NCI-H69 (cell line): ENCODE measurements at places on chromosomes 1 and 21.

DNA sequence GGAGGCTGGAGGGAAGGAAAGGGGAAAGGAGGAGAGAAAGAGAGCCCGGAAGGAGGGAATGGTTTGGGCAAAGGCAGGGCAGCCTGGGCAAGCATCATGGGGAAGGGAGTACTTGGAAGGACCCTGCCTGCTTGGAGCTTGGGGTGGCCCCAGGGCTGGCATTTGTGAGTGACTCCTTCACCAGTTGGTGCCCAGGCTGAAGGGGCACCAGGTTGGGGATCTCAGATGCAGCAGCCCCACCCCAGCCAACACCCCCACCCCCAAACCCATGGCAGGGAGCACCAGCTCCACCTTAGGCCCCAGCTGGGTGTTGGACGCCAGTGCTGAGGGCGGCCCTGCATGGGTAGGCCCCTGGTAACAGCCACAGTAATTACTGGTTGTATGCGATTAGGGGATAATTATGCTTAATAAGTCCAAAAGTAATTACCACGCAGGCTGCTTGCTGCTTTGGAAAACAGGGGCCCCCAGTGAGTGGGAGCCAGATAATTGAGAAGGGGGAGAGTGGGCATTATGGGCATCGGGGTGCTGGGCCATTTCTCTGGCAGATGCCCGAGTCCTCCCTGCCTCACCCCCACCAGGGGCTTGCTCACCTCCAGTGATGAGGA, 78.3 kb downstream of the VWA5B1 start:
- peak; percentile 86 for DNase-seq

- DNase-seq = peak; percentile 68
These were observed 1.5 kb downstream of the ITSN1 start for GRCh38 chr21:33643658-33644311.

- no peak for DNase-seq
These were observed 607.3 kb downstream of the NCAM2 start for GRCh38 chr21:21605521-21605920.

DNA sequence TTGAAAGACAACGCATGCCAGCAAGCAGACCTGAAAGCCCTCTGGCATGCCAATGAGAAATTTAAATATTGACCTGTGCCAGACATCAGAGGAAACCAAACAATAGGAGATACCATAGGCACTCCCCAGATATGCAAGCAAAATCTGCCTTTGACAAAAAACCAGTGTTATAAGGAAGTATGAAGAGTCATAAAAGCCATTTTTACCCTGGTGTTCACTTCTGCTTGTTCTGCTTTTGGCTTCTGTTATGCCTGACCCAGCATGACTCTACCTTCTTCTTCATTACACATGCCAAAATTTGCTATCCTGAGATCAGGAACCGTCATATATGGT, 26.4 kb downstream of the NPHS2 start:
- no peak for DNase-seq

GRCh38 chr1:59146056-59146455, 150.8 kb upstream of the FGGY start:
- DNase-seq = no peak

GRCh38 chr21:34878501-34878900, 170.6 kb downstream of the RUNX1 start:
- DNase-seq = peak; percentile 26

- DNase-seq = peak; percentile 60
These were observed 496.9 kb downstream of the NEGR1 start for GRCh38 chr1:71785450-71785849.

GRCh38 chr21:44911384-44912157, 9.1 kb downstream of the ITGB2 start:
- DNase-seq = peak; percentile 95

DNA sequence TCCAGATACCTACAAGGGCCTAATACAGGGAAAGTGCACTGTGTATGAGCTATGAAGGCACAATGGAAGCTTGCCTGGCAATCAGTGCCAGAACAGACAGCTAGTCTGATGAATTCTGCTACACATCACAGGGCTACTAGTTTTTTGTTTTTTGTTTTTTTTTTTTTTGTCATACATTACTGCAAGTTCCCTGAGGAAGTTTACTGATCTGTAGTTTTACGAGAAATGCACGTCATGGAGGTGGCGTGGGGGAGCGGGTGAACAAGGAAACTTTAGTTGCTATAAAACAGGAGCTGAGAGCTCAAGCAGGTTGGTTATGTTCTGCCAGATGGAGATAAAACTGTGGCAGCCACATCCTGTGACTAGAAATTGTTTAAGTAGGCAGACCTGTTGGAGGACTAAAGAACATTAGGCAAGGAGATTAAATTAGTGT, 17.7 kb downstream of the PTPRC start:
- peak; percentile 58 for DNase-seq

- no peak for DNase-seq
These were observed 110.8 kb upstream of the RUNX1 start for GRCh38 chr21:35159881-35160280.

DNA sequence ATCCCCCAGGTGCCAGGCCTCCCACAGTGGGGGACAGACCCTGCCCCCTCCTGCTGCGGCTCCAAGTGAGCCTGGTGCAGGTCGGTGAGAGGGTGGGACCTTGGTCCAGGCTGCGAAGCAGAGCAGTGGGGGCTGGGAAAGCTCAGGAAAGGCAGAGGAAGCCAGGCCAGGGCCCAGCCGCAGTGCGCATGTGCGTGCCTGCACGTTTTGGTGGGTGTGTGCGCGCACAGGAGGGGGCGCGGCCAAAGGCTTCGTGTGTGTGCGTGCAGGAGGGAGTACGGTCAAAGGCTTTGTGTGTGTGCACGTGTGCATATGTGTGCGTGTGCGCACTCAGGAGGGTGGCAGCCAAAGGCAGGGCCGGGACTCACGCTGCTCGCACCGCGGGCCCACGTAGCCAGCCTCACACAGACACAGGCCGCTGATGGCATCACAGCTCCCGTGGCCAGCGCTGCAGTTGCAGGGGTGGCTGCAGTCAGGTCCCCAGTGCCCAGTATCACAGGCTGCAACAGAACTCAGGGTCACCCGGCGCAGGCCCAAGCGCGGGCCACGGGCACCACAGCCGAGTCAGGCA, 45.9 kb downstream of the ARHGEF16 start:
- DNase-seq = no peak

DNA sequence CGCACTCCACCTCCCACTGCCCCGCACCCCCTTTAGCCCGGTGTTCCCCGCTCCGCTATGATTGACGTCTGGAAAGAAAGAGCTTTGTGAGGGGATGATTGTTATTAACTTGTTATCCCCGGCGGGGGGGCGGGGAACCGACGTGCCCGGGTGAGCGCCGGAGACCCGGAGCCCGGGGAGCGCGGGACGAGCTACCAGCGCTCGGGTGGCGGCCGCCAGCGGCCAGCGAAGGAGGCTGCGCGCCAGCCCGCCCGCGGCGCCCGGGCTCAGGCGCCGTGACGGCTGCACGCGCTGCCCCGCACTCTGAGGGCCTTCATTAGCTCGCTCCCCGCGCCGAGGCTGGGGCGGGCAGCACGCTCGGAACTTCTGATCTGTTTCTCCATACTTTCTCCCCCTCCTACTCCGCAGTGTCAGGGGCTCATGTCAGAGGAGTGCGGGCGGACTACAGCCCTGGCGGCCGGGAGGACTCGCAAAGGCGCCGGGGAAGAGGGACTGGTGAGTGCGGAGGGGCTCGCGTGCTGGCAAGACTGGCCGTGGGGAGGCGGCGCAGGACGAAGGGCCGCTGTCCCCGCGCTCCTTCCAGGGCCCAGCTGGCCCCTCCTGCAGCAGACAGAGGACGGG, 2.1 kb downstream of the LHX8 start:
- peak; percentile 75 for DNase-seq

DNA sequence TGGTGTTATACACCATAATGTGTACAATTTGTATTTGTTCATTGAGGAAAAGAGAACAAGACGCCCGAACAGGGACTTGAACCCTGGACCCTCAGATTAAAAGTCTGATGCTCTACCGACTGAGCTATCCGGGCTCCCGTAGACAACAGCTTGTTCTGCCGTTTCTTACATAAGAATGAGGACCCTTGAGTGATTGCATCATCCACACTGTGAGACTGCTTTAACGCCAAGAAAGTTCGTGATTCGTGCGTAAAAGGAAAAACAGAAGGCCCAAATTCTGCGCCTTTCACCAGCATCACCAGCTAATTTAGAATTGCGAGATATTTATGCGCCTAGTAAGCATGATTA, 9.3 kb upstream of the MDM4 start:
- DNase-seq = peak; percentile 91

DNA sequence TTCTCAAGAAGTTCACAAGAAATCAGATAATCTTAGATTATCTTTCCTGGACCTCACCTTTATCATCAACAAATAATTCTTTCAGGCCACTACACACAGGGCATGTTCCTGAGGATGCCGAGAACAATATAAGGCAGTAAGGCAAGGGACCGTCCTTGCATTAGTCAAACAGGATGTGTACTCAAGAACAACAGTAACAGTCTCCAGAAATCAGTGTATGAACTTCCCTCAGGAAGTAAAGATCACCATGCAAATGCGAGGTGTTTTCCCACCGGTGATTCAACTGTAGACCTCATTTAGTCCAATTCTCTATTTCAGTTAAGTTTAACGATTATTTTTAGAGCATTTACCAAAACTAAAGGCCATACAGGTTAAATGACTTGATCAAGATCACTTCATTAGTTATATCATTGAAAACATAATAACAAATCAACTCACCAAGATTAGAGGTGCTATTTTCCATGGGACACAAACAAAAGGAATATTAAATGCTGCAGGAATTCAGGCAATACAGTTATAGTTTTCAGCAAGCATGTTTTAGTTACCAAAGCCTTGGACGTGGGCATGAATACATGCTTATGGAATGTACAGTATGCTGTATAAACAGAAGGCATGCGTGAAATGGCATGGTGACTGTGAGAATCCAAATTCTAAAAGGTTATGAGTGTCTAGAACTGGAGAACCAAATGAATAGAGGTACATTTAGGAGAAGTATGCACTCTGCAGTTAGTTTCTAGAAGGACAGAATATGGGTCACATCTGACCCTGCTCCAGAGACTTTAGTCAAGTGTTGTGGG, 145.2 kb downstream of the TNR start:
- DNase-seq = no peak

DNA sequence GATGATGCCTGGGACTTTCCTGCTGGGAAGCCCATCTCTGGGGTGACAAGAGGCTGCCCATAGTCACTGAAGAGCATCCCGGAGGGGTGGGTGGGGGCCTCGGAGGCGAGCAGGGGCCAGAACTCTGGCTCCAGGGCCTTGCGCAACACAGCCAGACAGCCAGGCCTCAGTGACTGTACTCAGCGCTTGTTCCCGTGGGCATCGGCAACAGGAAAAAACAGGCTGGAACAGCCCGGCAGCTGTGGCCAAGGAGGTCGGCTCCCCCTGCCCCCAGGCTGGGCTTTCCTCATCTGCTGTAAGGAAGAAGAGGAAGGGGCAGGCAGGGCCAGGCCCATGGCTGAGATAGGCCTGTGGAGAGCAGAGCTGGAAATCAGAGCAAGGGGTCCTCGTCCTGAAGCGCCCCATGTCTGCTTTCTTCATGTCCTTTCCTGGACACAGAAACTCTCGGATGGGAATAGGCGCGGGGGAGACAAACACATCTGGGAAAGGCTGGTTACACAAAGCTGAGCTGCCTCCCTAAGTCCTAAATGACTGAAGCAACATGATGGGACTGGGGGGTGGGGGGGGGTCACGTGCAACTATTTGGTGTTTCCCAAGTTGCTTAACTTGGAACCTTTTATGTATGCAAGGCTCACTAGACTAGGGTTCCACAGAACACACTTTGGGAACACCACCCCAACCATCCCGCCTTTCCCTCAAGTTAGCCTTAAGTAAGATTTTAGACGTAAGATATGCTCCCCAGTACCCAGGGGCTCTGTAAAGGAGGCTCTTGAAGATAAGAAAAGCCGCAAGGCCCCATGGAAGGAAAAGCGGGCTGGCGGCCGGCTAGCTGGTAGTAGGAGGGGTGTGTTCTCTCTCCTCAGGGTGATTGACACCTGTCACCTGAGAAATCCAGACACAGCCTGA, 30.7 kb downstream of the HSPG2 start:
- DNase-seq = no peak

- DNase-seq = peak; percentile 15
These were observed 14.2 kb downstream of the SMIM12 start for GRCh38 chr1:34845131-34845901.
